ENCODE measurements at places on chromosomes 1 and 21.

DNA sequence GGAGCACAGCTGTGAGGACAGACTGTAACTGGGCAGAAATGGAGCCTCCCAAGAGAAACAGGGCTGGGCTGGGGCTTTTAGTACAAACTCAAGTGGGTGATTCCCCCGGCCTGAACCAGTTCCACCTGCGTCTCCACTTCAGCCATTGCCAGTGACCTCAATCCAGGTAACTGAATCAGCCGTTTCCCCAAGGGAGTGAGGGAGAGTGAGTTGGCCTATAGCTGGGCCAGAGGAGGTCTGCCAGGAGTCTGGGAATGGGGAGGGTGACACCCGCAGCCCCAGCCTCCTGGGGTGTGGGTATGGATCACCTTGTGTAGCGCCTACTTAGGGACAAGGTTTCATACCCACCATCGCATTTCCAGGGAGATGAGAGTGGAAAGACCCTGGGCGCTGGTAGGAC lies 8.5 kb downstream of the SLC26A9 start:
- no peak for DNase-seq

DNA sequence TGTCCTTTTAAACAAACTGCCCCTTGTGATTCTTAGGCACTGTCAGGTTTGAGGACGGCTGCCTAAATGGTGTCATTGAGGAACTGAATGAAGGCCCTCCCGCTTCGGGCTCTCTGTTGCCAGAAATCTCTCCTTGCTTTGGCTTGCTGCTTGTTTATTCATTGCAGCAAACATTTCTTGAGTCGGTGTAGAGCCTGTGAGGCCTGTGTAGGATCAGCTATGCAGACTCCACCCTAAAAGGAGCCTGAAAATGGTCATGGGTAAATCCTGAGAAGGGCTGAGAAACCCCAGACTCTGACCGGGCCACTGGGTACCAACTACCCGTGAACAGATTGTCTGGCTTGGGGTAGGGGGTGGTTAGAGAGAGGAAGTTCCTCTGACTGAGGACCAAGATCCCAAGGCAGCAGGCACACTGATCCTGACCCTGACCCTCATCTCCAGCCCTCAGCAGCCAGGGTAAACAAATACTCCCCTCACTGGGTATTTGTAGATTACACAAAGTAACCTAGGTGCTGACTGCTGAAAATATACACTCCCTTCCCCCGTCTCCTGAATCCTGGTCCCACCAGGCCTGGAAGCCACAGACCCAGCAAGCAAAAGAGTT lies 3.1 kb downstream of the IL6R start:
- DNase-seq = no peak

GRCh38 chr1:74523873-74524480 lies 11.6 kb upstream of the LRRC53 start:
- no peak for DNase-seq

DNA sequence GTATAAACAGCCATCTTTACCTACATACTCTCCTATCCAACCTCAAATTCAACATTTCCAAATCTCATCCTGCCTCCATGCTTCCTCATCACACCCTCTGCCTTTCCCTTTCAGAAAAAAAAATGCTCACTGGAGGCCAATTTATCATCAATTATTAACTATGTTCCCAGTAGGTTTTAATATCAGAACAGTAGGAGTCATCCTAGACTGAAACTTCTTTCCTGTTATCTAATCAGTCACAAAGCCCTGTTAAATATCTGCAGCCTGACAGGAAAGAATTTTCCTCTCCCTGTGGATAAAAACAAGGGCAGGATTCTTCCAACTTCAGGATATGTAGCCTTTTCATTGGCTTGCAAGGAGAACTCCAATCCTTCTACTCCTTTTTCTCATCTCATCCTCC lies 28.4 kb downstream of the EGLN1 start:
- DNase-seq = no peak

- no peak for DNase-seq
Observed at GRCh38 chr1:210358626-210359025, 29.9 kb downstream of the HHAT start.

GRCh38 chr21:42581336-42581992 lies 67.8 kb downstream of the SLC37A1 start:
- DNase-seq = no peak

GRCh38 chr1:20058531-20058930 lies 11.5 kb upstream of the PLA2G5 start:
- peak; percentile 15 for DNase-seq

DNA sequence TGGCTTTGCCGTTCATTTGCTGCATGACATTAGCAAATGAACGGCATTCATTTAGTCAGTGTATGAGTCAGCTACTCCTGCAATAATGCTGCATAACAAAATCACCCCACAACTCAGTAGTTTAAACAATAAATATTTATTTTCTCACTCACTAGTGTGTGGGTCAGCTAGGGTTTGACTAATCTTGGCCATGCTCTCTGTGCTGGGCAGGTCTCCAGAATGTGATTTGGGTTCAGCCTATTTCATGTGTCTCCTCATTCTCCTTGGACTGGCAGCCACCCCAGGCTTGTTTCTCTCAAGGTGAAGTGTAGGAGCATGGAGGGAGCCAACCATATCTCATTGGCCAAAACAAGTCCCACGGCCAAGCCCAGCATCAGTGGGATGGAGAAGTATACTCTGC lies 104.3 kb downstream of the LACTBL1 start:
- DNase-seq = no peak

DNA sequence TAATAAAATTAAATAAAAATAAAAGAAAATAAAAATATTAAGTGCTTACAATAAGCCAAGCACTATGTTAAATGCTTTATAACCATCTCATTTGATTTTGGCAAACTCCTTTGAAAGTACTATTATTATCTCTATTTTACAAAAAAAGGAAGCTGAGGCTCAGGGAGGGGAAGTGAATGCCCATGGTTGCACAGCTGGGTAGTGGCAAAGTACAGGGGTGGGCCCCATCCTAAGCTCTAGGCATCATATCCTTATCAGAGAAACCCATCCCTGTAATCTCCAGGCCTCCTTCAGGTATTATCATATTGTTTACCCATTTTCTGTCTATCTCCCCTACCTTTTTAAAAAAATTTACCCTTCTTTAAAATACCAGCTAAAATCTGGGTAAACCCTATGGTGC lies 2.3 kb upstream of the MED18 start:
- no peak for DNase-seq

DNA sequence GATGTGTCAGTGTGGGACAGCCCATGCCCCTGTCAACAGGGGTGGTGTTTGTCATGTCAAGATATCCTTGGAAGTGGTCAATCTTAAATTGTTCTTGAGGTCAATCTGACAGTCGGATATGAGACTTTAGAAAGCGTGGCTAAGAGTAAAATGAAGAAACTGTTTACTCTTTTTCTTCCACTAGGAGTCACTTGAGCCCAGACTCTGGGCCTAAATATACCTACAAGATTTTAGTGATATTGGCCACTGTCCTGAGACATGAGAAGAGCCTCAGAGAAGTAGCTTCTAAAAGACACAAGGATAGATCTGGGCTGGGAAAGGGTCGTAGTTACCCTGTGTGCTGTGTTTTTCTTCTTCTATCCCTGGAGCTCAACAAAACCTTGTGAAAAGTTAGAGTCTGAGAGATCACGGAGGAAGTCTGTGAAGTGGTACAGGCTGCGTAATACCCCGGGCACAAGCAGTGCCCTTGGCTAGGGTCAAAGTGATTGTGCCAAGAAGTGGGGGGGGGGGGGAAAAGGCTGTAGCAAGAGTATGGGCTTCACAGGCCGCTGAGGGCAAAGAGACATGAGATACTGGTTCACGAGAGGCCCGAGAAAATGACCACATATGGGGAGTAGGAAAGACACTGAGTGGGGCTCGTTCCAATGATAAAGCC lies 355.2 kb upstream of the GREM2 start:
- DNase-seq = no peak

GRCh38 chr1:18996548-18997177 lies 40.2 kb upstream of the IFFO2 start:
- no peak for DNase-seq

DNA sequence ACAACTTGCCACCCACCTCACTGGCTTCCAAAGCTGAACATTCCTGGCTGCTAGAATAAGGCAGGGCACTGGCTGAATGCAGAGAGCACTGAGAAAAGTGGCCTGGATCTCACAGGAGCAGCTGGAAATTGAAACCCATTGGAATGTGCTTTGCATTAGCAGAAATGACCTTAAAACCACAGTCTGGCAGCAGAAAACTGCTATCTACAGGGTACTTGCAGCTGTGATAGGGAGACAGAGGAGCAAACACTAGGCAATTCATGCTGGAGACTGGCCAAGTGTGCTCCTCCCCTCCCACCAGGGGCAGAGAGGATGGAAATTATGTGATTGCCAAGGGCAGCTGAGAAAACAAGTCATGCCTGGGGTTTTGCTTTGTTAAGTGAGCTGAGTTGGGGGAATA lies 47.2 kb downstream of the HSD3B1 start:
- no peak for DNase-seq

GRCh38 chr1:208541225-208541855 lies 297.2 kb upstream of the PLXNA2 start:
- DNase-seq = no peak

GRCh38 chr1:85088408-85088784 lies 40.1 kb upstream of the MCOLN3 start:
- no peak for DNase-seq

- no peak for DNase-seq
Observed at GRCh38 chr1:182263706-182264105, 127.9 kb downstream of the GLUL start.

DNA sequence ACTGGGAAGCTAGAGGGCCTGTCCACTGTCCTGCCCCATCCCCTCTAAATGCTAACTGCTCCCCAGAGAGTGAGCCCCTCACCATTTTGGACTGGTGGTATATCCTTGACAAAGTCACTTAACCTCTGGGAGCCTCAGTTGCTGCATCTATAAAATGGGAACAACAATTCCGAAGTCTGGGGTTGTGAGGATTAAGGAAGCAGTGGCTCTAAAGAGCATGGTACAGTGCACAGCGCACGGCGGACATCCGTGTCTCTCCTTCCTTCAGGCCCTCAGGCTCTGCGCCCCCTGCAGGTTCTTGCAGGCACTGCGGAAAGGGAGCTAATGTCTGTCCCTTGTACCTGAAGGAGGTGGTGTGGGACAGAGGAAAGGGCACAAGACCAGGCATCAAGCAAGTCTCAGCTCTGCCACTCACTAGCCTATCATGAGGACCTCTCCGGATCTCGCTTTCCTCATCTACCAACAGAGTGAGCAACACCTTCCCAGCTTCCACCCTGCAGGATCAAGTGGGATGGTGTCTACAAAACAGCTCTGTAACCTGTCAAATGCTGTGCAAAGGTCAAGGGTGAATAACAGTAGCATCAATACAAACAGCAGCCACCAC lies 20.1 kb downstream of the ECE1 start:
- DNase-seq = peak; percentile 72

DNA sequence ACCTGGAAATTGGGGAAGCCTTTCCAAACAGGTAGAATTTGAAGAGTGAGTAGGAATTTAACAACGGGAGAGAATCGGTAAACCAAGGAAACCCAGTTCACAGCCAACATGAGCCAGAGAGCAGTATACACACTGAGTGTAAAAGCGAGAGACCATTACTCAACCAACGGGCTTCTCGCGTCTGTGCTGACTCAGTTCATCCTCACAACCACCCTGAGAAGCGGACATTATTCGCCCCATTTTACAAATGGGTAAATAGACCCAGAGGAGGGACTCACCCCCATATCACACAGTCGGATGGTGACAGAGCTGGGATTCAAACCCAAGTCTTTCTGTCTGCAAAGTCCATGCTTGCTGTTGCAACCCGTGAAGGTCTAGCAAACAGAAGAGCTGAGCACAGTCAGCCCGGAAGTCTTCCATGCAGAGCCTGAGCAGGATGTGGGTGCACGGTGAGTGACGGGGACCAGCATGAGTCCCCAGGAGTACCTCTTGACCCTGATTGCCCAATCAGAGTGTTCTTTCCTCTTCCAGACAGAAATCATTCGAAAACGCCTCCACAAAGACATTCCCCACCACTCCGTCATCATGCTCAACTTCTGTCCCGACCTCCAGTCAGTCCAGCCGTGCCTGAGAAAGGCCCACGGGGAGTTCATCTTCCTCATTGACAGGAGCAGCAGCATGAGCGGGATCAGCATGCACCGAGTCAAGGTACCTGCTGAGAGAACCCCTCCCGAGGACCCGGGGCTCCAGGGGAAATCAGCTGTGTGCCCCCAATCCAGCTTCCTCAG lies 32.3 kb downstream of the VWA5B1 start:
- peak; percentile 53 for DNase-seq

DNA sequence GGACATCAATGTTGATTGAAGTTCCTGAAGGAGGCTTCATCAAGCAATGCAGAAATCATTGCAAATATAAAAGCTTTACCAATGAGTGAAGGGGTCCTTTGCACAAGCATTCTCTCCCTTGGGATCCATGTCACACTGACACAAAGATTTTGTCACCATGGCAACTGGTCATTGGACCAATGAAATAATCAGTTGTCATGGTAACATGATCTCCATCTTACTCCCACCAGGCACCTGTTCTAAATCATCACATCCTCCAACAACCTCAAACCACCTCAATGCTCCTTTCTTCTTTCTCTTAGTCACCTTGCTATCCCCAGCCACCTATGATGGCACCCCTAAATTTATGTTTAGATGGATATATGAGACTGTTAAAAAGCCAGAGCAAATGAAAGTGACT lies 13.5 kb upstream of the FOXJ3 start:
- DNase-seq = no peak

DNA sequence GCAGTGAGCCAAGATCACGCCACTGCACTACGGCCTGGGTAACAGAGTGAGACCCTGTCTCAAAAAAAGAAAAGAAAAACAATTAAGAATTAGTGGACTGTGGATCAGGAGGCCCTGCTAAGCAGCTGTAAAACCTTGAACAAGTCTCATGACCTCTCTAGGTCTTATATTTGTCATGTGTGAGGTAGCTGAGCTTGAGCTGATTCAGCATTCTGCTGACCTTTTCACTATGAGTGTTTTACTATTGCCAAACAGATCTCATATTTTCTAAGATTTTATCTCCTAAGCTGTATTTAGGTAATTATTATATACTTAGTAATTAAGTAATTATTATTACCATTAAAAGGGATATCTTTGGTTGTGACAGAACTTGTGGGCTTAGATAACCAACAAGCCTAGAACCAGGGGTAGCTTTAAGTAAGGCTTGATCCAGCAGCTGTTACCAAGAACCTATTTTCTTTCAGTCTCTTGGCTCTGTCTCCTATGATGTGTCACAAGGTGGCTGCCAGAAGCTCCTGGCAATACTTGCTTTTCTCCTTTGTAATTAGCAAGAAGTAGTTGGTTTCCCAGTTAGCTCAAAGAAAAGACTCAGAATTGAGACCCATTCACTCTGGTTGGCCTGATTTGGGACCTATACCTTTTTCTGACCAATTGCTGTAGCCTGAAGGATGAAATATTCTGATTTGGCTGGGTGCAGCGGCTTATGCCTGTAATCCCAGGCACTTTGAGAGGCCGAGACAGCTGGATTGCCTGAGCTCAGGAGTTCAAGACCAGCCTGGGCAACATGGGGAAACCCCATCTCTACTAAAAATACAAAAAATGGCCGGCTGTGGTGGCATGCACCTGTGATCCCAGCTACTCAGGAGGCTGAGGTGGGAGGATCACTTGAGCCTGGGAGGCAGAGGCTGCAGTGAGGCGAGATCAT lies 8.5 kb upstream of the ZC3H12A start:
- DNase-seq = no peak

GRCh38 chr1:234944439-234945344 lies 183.9 kb downstream of the TOMM20 start:
- no peak for DNase-seq

GRCh38 chr1:203267347-203267846 lies 37.9 kb upstream of the BTG2 start:
- peak; percentile 68 for DNase-seq

Measured in activated effector memory CD4-positive, alpha-beta T cell treated with Interleukin-2 at 50 U/mL for 16 hours (primary cell).